CD8-positive, alpha-beta T cell (primary cell): ENCODE measurements at places on chromosomes 1 and 21.

DNA sequence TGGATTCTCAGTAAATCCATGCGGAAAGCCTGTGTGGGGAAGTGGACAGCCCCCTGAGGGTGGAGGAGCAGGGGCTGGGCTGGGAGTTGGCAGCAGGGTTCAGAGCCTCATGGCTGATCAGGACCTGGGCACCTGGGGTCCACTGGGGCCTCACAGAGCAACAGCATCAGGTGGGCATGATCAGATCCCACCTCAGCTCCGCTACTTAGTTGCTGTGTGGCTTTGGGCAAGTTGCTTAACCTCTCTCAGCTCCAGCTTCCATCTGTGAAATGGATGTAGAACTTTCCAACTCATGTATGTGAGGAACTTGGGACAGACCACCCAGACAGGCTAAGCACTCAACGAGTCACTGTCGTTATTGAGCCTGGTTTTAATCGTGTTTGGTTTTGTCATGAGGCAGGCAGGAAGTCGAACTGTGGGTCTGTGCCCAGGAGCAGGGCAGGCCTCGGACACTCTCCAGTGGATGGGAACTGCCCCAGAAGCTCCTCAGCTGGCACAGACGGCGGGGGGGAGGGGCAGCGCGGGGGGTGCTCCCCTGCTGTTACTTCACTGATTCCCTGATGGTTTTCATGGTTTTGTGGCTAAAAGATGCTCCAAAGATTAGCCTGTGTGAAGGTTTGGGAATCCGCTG, 155.8 kb upstream of the TMEM51 start:
- no peak for DNase-seq

DNA sequence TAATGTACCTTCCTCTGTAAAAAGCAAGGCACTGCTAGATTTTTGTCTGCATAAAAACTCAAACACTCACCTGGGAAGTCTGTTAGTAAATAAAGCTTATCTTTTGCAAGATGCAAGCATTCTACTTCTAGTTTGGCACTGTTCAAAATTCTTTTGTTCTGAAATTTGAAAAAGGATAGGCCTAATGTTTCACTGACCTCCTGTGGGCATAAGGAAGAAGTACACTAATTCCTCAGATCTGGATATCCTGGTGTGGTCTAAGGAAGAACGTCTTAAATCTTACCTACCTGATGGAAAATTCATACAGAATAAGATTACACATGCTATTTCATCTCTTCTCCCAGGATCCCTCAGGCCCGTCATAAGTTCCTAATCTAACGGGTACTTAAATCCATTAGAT, 93.5 kb upstream of the CAMK1G start:
- no peak for DNase-seq

- no peak for DNase-seq
Measured at GRCh38 chr1:69163241-69163640, 404.5 kb upstream of the LRRC7 start.

GRCh38 chr1:22750685-22751051, 40.0 kb downstream of the EPHB2 start:
- no peak for DNase-seq

DNA sequence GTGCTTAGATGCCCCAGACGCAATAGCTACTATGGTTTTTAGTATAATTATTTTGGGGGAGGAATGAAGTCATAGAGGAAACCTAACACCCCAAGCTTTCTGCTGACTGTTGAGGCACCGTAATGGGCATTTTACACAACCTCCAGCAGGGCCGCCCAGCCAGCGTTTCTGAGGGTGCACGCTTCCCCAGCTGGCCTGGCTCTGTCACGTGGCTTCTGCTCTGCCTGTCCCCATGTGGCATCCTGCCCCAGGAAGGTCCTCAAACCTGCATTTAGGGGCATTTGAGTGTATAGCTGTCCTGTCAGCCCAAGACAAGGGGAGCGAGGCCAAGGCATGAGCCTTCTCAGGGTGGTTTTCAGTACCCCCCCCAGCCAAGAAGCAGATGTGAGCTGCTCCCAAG, 10.4 kb upstream of the NEK2 start:
- no peak for DNase-seq

DNA sequence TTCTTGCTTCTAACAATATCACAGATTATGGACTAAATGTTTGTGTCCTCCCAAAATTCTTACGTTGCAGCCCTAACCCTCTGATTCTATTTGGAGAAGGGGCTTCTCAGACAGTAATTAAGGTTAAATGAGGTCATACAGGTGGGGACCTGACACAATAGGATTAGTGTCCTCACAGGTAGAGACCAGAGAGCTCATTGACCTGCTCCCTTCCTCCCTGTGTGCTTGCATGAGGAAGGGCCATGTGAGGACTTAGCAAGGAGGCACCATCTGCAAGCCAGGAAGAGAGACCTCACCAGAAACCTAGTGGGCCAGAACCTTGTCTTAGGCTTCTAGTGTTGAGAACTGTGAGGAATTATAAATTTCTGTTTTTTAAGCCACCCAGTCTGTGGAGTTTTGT, 322.6 kb downstream of the SMYD3 start:
- no peak for DNase-seq

GRCh38 chr1:172813330-172813729, 154.4 kb downstream of the FASLG start:
- DNase-seq: no peak

DNA sequence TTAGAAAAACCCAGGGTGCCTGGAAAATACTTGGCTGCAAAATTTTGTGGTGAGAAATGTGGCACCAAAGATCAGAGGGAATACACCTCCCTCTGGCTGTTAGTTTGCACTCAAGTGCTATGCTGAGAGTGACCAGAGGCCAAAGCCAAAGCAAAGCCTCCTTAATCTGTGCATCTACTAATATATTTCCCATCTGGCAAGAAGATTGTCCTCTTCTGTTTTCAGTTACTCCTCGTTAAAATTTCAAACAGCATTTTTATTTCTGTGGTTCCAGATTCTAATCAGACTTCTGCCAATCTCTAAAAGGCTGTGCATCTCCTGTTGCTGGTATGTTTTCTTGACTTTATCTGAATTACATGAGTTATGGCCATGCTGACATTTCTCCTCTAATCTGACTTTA, 327.4 kb downstream of the TBX15 start:
- DNase-seq: no peak

- DNase-seq: no peak
Measured at GRCh38 chr1:170669586-170670530, 5.9 kb downstream of the PRRX1 start.

DNA sequence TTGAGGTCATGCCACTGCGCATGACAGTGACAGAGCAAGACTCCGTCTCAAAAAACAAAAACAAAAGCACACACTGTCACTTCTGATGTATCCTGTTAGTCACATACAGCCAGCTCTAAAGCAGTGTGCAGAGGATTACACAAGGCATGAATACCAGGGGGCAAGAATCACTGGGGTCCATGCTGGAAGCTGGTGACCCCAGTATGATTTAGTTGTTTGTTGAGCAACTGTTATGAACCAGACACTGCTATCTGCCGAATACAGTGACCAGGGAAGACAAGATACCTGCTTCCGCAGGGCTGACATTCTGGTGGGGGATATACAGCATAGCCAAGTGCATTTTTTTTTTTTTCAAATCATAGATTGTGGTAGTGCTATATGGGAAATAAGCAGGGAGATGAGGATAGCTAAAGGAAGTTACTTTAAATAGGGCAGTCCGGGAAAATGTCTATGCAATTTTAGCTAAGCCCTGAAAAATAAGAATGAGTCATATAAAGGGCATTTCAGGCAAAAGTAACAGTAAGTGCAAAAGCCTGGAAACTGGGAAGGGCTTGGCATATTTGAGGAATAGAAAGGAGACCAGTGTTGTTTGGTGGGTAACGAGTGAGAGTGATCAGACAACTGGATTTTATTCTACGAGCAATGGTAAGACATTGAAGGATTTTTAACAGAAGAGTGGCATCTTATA, 69.7 kb downstream of the ADSS2 start:
- DNase-seq: no peak

DNA sequence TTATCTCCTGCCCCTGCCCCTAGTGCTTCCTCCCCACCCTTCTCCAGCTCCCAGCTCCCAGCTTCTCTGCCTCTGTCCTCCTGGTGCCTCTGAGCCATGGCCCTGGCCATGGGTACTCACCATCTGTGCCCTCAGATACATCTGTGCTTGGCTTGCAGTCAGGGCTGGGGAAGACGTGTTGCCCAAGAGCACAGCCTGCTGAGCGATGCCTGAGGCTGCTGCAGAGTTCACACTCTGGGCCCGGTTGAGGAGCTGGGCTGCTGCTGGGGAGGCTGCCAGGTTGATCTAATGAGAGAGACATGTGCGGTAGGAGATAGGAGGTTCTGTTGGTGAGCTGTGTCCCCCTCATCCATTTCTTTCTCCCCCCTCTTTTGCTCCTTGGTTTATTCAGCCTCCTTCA, 49.4 kb upstream of the A3GALT2 start:
- DNase-seq: no peak

- DNase-seq: no peak
Measured at GRCh38 chr1:209455145-209455544, 128.4 kb upstream of the CAMK1G start.
